T-helper 9 cell (primary cell): ENCODE measurements at places on chromosomes 3 and 15.

DNA sequence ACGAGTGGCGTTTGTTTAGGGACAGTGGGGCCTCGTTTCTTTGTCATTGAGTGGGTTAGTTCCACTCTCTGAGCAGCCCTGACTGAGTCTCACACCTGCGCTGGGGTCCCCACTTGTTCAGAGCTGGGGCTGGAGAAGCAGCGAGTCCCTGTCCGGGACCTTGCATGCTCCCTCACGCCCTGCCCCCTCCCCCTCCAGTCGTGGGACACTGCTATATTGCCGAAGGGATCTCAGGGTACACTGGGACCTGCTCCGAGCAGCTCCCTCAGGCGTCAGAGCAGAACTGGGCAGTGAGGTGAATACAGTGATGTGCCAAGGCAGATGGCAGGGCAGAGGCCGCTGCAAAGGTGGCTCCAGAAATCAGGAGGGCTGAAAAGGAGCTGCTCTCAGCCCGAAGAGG, 59.9 kb upstream of the KLF13 start:
- no peak for DNase-seq

- DNase-seq, result no peak
These were observed 92.7 kb downstream of the SEC22A start for GRCh38 chr3:123294296-123294938.

- DNase-seq, result no peak
These were observed 172.5 kb downstream of the MTHFS start for GRCh38 chr15:79724312-79724711.

GRCh38 chr3:192943393-192943792, 25.7 kb upstream of the MB21D2 start:
- DNase-seq, result no peak

DNA sequence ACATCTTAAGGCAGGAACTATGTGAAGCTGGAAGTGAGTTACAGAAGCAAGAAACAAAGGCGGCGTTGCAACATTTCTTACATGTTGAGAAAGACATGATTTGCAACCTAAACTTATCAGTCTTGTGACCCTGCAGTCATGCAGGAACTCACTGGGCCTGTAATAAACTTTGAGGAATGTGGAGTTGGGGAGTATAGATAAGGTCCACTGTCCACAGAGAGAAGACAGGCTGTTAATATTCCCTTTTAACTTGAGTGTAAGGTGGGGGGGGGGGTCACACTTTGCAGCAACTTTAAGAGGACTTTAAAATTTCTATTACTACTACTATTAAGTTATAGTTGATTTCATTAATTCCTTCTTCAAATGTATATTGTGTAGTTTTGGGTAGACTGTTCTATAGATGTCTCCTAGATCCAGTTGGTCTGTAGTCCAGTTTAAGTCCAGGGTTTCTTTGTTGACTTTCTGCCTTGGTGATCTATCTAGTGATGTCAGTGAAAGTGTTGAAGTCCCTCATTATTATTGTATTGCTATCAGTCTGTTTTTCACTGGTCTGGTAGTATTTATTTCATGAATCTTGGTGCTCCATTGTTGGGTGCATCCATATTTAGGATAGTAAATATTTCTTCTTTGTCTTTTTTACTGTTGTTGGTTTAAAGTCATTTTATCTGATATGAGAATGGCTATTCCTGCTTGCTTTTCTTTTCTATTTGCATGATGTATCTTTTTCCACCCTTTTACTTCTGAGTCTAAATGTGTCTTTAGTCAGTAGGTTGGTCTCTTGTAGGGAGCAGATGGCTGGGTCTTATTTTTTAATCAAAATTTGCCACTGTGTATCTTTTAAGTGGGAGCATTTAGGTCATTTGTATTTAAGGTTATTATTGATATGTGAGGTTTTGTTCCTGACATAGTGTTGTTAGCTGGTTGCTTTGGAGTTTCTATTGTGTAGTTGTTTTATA, 15.6 kb upstream of the FAM98B start:
- no peak for DNase-seq

DNA sequence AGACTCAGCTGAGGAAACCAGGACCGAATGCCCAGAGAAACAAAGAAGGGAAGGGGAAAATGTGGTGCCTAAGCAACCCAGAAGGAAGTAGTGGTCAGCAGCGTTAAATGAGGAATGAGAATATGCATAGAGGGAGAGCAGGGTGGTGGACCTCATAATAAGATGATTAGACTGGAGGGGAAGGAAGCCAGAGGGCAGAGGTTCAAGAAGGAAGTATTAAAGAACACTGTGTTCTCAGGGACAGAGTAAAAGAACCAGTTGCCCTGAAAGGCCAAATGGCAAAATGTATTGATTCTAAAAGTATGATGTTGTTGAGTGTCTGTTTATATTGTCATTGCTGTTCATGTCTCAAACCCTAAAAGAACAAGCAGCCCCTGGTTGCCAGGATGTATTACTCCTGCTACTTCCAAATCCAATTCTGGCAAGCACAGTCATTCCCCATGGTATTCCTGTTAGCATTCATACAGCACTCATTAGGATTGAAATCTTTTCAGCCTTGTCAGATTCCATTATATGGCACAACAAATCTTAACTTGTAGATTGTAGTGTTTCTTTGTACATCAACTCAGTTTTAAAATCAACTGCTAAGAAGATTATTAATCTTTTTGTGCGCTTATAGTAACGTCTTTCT, 23.4 kb downstream of the P2RY1 start:
- DNase-seq, result no peak

- no peak for DNase-seq
These were observed 7.2 kb upstream of the SCAMP5 start for GRCh38 chr15:74988007-74988800.

- DNase-seq, result no peak
These were observed 21.1 kb upstream of the GBE1 start for GRCh38 chr3:81782585-81782984.

DNA sequence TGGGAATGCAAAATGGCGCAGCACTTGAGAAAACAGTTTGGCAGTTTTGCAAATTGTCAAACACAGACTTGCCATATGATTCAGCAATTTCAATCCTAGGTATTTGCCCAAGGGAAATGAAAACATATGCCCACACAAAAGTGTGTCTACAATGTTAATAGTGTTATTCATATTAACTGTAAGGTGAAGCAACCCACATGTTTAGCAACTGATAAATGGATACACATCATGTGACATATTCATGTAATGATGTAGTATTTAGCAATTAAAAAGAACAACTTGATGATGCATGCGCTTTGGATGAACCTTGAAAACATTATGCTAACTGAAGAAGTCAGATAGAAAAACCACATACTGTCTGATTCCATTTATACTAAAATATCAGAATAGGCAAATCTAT, 539.0 kb upstream of the PPP2R3A start:
- no peak for DNase-seq

DNA sequence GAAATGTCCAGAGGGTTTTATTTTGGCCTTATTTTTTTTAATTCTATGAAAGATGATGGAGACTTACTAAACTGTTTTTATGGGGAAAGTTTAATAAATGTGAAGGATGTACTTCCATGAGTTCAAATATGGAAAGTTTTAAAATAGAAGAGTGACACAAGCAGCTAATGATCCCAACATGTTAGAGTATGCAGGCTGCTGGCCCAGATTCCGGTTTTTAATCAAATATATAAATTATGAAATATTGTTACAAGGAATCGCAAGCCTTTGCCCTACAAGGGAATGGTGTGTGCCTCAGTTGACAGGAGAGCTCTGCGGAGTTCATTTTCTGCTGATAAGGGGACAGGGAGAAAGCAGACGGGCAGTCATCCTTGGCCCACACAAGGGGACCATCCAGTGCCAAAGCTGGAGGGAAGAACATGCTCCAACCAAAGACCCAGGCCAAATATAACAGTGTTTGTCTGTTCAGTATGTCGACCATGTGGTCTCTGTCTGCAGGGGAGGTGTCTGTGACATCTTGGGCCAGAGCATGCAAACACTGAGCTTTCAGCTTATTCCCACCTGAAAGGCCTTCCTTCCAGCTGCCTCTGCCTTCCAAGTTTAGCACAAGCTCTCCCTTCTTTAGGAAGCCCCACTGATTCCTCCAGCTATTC, 69.8 kb downstream of the SSUH2 start:
- no peak for DNase-seq

GRCh38 chr15:38208206-38208605, 44.4 kb upstream of the SPRED1 start:
- no peak for DNase-seq

DNA sequence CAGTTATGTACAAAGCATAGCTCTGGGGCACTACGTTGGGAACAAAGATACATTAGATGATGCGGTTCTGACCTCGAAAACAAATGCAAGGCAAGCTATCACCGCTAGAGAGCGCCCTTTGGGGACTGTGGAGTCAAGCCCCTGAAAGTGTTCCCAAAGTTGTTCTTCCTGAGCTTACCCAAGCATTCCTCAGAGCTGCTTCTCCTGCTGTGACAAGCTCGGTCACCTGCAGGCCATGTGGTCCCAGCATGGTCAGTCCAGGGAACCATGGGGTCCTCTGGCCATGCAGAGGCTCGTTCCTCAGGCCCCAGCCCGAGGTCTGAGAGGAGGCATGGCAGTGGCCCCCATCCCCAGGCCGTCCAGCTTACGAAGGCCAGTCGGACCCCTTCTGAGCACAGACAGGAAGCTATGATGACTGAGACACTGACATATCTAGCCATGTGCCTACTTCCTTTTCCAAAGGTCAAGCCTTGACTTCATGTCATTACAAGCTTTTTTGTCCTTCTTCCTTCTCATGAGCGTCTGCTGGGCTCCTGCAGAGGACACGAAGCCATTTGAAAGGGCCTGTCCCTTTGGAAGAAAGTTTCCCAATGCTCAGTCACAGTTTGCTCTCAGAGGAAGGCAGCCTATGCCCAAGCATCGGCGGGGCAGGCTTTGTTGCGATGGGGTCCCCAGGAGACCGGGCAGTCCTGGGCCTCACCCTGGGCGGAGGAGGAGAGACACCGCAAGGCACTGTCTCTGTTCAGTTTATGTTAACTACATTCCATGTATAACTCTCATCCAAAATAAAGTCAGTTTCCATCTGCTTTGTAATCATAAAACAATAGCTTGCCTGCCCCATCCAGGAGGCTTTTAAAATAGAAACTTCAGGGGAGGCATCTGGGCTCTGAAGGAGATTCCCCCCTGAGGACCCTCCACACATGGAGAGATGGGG, 79.3 kb downstream of the ATP10A start:
- DNase-seq, result peak; percentile 38

DNA sequence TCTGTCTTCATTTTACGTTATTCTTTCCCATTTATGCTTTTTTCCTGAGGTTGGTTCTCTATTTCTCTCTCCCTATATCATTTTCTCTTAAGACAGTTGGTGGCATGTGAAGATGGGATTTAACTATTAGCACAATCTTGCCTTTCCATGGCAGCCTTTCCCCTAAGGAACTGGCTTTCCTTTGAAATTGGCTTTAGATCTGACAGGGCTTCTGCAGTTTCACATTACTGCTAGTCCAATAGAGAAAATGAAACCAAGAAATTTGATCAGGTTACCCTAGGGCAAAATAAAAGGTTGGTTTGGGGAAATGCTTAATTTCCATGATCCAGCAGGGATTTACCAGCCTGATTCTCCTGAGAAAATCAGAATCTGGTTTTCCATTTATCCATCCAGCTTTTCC, 22.7 kb upstream of the CHL1 start:
- no peak for DNase-seq

GRCh38 chr15:84996055-84996454, 14.4 kb downstream of the PDE8A start:
- no peak for DNase-seq

GRCh38 chr15:88980498-88980897, 67.3 kb upstream of the MFGE8 start:
- DNase-seq, result no peak

DNA sequence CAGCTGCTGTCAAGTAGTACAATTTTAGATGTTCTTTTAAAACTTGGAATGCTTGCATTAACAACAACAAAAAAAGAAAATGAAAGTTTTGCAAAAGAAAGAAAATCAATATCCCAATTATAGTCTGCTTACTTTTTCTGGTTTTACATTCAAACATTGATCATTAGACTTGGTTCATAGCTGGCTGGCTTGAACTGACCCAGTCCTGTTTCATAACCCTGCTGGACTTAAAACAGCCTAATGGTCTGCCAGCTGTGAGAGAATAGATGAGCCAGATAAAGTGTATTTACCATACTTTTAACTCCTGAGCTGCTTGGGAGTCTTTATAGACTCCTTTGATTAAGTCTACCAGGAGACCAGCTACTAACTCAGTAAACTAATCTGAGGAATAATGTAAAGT, 59.2 kb downstream of the PIAS1 start:
- no peak for DNase-seq

DNA sequence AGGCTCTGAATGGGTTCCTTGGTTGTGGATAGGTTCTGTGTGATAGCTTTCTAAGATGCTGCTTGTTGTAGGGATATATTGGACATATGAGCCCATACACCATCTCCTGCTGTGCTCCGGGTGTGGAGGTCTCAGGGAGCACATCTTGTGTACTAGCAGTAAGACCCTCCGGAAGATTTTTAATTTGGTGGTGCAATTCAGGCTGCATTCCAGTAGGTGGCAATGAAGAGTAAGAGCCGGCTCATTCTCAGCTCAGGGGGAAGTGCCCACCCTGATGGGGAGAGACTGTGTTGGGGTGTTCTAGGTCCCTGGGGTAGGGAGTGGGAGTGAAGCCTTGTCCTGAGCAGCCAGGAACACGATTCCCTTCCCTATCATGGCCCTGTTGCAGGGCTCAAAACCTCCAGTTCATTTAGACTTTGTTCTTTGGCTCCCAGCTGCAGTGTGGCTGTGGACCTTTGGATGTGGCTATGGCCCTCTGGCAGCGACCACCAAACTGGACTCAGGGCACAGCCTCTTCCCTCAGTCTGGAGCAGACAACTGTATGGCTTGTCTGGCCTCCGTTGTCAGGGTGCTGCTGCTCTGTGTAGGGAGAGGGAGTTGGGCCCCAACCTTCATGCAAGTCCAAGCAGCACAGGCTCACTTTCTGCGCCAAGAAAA, 104.7 kb downstream of the UNC13C start:
- no peak for DNase-seq

DNA sequence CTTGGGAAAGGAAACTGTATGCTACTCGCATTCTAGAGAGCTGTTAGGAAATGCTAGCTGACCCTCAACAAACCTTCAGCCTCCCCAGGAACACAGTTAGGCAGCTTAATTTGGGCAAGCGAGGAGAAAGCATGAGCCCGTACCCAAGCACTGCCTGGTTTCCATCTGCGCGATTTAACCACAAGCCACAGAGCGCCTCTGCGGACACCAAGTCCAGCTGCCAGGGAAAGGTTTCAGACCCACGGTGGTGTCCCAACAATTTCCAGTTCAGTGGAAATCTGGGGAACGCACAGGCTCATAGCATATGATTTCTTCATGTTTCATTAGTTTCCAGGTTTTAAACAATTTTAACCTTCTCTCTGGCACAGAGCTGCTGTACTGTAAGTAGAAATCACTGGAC, 617.6 kb downstream of the FHIT start:
- DNase-seq, result no peak
